ENCODE measurements at places on chromosomes 5 and 9.

DNA sequence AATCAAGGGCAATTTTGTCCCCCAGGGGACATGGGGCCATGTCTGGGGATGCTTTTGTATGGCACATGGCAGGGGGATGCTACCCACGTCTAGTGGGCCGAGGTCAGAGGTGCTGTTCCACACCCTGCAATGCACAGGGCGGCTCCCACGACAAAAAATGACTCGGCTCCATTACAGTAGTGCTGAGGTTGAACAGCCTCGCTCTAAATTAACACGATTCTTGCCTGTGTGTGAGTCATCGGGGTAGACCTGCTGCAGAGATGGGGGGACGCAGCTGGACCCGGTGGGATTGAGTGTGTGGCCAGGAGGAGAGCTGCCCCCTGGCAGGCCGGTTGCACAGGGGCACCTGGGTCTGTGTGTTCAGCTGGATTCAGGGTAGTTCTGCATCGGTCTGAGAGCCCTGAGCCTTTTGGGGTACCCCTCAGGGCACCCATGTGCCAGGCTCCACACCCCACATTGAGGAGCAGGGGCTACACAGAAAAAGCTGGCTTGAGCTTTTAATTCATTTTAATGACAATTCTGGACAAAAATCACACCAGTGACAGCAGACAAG is 20.0 kb upstream of the COL5A1 start:
- no peak for DNase-seq

GRCh38 chr5:64883912-64884311 is 115.2 kb downstream of the CWC27 start:
- no peak for DNase-seq

GRCh38 chr5:95798048-95798447 is 24.5 kb downstream of the GLRX start:
- DNase-seq, result no peak

GRCh38 chr9:25733336-25733982 is 55.2 kb upstream of the TUSC1 start:
- no peak for DNase-seq

GRCh38 chr5:172905346-172906140 is 53.7 kb upstream of the RPL26L1 start:
- DNase-seq, result no peak

DNA sequence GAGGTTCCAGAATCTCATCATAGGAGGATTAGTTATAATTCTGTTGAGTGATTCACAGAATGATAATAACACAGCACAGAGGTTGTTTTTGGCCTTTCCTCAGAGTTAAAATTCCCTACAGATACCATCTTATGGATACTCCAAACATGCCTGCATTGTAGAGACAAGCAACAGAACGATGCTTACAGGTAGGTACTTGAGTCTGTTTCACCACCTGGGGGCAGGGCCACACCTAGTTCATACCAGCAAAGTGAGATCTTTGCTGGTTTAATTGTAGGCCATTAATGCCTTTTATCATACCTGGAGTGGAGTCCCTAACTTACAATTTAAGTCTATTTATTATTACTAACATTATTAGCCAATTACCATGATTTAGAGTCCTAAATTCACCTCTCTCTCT is 416.5 kb upstream of the TLE4 start:
- DNase-seq, result no peak

DNA sequence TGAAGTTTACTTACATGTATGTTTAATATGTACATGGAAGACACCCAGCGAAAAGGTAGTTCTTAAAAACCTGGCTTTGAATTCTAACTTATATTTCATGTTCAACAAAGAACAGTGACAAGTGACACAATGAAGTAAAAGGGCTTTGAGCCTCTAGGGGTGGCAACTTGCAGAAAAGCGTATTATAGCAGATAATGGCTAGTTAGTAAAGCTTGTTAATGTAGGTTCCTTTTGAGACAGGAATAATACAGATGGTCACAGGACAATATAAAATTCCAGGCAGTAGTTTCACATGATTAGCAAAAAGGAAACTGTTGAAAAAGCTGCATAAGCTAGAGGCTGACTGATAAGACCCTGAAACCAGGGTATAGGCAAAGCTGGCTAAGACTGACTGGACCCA is 132.4 kb upstream of the FTMT start:
- no peak for DNase-seq

DNA sequence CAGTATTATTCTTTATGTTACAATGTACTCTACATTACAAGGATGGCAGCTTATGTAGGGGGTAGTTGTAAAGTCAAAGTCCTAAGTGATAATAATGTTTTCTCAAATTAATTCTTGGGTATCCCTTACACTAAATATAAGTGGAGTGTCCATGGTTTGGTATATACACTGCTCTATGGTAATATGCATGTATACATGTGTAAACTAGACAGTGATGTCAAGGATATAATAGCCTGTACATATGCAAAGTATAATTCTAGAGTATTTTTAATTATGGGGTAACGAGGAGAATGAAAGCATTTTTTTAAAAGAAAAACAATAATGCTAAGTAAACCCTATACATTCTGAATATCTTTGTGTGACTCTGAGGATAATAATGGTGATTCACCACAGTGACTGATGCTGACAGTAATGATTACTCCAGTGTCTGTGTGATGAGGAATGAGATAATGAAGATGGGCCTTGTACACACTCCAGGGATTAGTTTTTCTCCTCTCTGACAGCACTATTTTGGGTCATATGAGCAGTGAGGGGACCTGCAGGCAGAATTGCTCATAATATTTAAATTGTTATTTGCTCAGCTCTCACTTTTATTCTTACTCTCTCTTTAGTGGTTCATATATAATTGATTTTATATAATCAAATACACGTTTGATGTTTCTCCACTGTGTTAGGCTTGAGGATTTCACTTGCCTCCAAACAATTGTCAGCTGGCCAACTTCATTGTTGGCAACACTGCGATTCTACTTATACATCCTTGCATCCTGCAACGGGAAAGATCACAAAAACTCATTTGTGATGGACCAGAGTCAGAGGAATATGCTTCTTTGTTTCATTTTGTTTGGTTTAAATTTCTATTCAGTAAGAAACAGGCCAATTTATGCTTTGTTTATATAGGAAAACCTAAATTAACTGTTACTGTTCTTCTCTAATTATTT is 88.2 kb downstream of the NREP start:
- no peak for DNase-seq

GRCh38 chr9:131807144-131807983 is 67.5 kb upstream of the RAPGEF1 start:
- no peak for DNase-seq

GRCh38 chr9:91422758-91423711 is 597 bp downstream of the NFIL3 start:
- DNase-seq, result no peak

GRCh38 chr5:95760273-95761191 is 29.4 kb downstream of the RHOBTB3 start:
- no peak for DNase-seq

GRCh38 chr9:69074801-69075200 is 39.2 kb downstream of the FXN start:
- no peak for DNase-seq

DNA sequence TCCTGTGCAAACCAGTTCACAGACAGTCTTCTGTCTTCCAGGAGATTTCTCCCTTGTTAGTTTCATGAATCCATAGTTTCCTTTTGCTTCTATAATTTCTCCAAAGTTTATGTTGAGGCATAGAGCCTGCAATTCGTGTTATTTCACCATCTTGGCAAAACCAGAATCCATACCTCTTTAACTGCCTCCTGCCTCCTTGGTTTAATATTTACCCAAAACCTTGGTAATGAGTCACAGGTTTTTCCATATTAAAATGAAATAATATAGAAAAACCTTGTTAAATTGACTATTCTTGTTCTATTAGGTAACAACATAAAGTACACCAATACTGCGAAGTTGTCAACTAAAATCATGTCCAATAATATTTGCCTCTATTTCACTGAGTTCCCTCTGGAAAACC is 459.7 kb downstream of the HINT1 start:
- no peak for DNase-seq

DNA sequence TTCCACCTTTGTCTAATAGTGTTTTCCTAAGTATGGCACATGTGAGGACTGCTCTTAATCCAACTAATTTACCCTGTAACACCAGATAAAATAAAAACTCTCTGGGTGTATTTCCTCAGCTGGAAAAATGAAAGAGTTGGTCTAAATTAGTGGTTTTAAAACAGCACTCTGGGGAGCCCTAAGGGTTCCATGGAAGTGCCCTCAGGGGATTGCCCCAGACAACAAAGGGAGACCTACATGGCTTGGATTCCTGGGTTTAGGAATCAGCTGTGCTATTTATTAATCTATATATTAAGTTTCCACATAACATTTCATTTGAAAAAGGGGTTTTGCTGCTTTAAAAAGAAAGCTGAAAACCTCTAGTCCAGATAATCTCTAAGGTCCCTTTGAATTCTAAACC is 20.2 kb downstream of the ADAMTS6 start:
- DNase-seq, result no peak

- DNase-seq, result no peak
Observed at GRCh38 chr5:133487093-133487492, 125.2 kb downstream of the FSTL4 start.

- no peak for DNase-seq
Observed at GRCh38 chr5:10559871-10560270, 4.0 kb upstream of the ANKRD33B start.

DNA sequence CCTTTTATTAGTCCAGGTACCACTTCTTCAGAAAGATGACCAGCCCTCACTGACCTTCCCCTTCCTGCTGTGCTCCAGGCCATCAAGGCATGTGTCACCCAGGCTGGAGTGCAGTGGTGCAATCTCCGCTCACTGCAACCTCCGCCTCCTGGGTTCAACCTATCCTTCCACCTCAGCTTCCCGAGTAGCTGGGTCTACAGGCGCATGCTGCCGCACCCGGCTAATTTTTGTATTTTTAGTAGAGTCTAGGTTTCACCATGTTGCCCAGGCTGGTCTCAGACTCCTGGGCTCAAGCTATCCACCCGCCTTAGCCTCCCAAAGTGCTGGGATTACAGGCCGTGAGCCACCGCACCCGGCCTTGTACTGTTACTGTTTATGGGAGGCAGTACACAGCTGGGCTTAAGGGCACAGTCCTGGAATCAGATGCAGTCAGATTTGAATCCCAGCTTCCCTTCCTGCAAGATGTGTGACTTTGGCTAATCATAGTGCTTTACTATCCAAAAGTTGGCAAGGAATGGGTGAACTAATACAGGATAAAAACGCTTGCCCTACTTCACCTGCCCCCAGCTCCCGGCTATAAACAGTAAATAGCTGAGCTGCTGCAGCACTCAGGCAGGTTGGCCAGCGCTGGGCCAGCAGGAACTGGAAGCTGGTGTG is 483 bp upstream of the EIF4EBP3 start:
- no peak for DNase-seq
